ENCODE measurements at places on chromosomes 13 and 19.

DNA sequence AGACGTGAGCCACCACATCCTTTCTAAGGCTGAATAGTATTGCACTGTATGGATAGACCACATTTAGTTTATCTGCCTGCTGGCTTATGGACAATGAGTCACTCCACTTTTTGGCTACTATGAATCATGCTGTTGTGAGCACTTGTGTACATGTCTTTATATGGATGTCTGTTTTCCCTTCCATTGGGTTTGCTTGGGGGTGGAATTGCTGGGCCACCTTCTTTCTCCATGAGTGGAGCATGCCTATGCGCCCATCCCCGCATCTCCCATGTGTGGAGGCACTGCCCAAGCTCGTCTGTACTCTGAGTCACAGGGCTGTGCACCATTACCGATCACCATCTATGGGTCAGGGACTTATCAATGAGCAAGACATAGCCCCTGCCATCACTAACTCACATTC is 127.2 kb upstream of the GJB6 start:
- DNase-seq, result no peak

GRCh38 chr13:113053376-113053775 is 52.2 kb upstream of the F7 start:
- no peak for DNase-seq

GRCh38 chr13:99796175-99796819 is 175.3 kb downstream of the ZIC5 start:
- no peak for DNase-seq

GRCh38 chr13:105170438-105170837 is 1365.0 kb downstream of the EFNB2 start:
- DNase-seq, result no peak

GRCh38 chr19:17755443-17755890 is 4.2 kb downstream of the FCHO1 start:
- no peak for DNase-seq

DNA sequence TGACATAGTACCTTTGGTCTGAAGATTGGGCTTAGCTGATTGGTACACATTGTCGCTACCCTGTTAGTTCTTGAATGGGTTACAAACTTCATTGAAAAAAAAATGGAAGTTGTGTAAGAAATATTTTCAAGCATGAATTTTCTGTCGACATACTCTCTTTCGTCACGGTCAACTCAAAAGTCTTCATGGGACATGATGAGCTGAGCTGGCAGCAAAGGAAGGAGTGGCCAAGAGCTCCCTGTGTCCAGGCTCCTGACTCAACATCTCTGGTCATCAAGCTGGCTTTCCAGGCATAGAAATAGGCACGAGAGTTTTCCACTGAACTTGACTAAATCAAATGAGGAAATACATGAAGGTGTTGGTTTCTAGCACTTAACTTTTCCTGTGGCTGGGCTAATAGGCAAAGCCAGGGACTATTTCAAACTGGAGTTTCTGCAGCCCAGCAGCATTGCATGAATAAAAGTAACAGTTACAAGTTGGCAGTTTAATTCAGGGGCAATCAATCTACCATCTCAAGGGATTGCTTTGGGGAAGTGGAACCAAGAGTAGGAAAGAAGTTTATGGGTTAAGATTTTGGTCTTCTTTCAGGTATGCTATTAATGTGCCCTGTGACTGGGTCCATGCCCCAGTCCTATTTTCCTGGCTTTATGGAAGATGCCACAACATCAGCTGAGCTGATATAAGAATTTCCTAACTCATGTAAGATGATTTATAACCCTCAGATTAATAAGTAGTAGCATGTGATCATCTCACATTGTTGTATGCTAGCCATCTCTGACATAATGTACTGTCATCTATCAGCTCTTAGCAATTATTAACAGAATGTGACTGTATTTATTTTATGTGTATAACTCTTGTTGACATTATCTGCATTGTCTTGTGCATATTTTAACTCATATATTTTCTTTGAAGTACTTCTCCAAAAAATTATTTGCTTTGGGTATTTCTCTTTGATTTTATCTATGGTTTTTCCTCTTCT is 385.8 kb downstream of the DLEU7 start:
- DNase-seq, result no peak
